ENCODE measurements at places on chromosomes 3 and 15.

DNA sequence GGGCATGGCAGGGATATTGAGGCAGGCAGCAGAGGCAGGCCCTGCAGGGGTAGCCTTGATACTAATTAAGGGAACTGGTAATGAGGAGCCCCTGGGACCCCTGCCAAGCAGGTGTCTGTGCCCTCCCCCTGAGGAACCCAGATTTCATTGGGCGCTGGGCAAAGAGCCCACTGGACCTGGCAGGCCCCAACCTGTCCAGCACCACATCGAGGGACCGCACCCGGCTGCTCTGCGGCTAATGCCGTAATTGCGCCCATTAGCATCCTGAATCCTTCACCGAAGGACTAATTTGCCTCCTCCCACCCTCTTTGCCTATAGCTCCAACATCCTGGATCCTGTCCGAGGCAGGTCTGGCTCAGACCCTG is 13.7 kb upstream of the SEMA3B start:
- DNase-seq = no peak

- no peak for DNase-seq
These were observed 6.4 kb downstream of the ITGA11 start for GRCh38 chr15:68425428-68426060.

DNA sequence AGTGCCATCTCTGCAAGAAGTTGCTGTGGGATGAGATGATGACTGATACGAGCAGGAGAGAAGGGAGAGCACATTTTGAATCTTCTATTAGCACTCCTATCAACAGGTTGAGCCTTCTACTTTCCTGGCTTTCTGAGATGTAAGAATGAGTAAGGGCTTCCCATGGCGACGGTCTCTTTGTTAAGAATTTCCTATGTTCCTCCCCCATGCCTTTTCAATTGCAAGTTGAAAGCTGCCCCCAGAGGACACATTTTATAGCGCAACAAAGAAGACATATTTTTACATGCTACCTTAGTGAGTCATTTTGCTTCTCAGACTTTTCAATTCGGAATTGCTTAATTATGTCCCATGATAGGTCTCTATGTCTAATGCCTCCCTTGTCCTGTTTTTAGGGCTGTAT is 71.3 kb upstream of the LRTM1 start:
- DNase-seq = no peak

DNA sequence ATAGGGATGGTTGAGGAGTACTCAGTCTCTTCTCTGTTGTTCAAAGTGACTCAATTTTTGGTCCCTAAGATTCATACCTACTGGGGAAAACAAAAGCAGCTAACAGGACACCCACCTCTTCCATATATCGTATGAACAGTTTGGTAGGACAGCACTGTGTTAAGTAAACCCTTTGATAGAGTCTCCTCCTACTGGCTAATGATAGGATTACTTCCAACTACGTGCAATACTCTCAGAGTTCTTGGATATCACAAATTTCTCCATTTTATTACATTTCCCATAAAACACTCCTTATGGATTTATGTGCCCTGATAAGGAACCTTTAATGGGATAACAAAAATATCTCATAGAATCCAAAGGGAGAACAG is 200.2 kb upstream of the GOLGA6L4 start:
- DNase-seq = no peak

DNA sequence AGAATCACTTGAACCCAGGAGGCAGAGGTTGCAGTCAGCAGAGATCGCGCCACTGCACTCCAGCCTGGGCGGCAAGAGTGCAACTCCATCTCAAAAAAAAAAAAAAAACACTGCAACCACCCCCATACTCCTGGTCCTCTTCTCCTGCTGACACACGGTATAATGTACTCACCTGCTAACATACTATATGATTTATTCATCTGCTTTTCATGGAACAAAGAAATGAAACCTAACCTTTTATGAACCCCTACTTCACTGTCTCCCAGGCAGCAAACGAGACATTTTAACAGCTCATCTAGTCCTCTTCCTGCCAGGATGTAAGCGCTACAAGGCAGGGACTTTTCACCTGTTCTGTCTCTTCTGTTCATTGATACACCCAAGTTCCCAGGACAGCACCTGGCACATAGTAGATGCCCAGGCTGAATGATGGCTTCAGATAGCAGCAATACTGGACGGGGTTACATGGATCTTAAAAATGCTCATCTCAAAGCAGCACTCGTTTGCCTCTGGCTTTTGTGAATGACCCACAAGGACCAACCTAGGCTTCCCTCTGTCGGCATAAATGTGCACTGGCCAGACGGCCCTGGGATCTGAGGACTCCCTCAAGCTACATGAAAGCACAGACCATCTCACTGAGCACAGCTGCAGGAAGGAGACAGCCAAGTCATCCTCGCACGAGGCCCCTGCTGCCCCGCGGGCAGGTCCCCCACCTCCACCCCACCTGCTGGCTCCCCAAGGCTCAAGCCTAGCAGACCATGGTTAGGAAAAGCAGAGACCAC is 20.3 kb downstream of the XXYLT1 start:
- DNase-seq = no peak

DNA sequence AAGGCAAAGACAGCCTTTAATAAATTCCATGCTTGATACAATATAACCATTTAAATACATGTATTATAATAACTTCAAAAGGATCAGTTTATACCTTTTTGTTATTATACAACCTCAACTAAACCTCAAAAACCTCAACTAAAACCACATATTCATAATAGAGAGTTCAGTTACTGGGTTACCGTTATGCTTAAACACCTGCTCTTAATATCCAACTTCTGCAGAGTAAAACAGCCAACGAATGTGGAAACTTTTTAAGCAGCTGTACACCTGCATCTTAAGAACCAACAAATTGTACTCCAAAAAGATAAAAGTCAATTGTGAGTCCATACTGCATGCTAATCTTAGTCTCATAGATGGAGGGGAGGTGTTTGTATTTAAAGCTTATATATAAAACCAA is 53.5 kb downstream of the TFDP2 start:
- DNase-seq = no peak

DNA sequence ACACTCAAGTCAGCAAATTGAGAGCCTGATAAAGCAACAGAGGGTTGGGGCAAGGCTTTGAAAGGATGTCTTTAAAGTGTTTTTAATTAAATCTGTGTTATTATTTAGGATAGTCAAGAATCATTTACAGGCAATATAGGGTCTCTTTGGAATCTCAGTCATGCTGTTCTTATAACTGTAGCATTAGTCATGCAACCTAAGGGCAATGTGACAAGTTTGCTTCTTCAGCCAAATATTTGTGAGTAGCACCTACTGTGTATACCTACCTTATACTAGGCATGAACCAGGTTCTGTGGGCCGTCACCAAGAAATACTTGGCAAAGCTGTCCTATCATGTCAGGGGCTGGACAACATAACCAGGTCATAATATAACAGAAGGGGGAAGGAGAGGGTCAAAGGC is 184.6 kb upstream of the TRIM42 start:
- DNase-seq = no peak

DNA sequence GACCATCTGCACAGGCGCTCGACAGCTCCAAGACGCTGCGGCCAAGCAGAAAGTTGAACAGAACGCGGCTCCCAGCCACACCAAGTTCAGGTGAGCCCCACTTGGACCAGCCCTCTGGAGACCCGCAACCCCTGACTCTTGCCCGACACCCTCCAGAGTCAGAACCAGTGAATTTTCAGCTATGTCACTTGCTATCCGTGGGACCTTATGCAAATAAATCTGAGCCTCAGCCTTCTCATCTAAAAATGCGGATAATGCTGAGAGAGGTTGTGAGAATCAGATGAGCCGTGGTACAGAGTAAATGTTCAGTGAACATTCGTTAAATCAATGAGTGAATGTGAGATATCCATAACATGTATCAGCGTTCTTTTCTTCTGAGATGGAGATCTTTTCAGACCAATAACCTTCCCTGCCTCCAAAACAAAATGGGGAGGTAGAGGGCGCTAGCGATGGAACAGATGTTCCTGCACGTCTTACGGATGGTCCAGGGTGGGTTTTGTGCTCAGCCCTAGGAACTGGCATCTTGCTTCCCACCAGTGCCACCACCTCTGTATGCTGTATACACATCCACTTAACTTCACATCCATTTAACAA is 524 bp downstream of the MRPS11 start:
- no peak for DNase-seq

DNA sequence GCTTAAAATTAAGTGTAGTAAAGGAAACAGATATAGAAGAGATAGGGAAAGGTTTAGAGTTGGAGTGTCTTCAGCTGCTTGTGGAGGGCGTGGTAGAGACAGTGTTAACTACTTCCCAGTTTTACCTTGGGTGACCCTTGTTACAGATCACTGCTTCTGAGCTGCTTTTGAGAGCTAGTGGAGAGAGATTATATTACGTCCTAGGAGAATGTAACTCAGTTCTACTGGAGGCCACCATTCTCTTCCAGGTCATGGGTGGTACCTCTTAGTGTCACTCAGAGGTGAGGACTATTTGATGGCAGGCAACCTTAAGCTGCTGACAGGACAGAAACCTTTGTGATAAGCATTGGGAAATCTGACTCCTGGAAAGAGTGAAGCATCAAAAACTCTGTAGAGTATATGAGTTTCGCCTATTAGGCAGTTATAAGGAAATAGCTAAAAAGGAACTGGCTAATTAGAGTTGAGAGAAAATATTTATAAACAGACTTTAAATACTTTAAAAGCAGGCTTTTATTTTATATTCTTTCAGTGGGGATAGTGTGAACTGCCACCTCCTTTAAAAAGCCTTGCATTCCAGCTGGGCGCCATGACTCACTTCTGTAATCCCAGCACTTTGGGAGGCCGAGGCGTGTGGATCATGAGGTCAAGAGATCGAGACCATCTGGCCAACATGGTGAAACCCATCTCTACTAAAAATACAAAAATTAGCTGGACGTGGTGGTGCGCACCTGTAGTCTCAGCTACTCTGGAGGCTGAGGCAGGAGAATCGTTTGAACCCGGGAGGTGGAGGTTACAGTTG is 106.5 kb downstream of the ZNF609 start:
- DNase-seq = no peak

- no peak for DNase-seq
These were observed 80.7 kb downstream of the PPARG start for GRCh38 chr3:12369598-12369997.

- DNase-seq = no peak
These were observed 142.7 kb downstream of the THRB start for GRCh38 chr3:24351779-24352469.

DNA sequence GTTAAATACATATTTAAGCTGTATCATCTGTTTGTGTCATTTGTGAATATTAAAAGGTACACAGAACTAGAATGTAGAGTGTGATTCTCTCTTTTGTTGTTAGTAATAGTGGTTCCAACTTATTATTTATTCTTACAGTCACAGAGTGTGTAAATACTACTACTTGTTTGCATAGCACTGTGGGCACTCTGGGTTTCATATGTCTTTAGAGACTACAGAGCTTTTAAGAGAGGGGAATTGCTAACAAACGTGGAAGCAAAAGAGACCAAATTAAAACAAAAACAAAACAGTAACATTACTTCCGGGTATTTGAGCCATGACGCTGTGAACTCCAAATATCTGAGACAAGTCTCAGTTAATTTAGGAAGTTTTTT is 828.0 kb upstream of the DPPA4 start:
- DNase-seq = no peak

- no peak for DNase-seq
These were observed 8.9 kb downstream of the ECE2 start for GRCh38 chr3:184284696-184285095.

DNA sequence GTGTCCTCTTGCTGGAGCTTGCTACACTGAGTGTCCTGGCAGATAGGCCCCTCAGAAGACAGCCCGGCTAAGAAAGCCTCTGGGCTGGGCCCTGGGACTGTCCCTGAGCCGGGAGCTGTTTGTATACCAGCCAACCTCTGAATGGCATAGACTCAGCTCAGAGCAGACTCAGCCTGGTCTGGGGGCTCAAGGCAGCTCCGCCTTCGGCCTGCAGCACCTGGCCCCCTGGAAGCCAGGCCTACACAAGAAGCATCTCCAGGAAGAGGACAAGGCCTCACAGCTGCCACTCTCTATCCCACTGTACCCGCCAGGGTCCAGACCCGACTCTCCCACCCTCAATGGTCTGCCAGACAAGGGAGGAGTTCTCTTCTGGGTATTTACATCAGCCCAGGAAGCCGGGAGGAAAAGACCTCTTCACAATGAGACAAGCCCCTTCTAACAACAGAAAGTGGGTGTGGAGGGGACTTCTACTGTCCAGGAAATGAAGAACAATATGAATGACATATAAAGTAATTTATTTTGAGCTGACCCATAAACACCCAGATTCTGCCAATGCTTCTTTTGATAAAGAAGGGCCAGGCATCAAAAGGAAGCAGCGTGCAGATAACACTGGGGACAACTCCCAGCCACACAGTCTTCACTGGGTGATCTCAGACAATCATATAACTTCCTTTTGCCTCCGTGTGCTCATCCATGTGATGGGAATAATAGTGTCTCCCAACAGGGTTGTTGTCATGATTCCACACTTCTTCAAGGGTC is 110.2 kb downstream of the TPRA1 start:
- DNase-seq = no peak

DNA sequence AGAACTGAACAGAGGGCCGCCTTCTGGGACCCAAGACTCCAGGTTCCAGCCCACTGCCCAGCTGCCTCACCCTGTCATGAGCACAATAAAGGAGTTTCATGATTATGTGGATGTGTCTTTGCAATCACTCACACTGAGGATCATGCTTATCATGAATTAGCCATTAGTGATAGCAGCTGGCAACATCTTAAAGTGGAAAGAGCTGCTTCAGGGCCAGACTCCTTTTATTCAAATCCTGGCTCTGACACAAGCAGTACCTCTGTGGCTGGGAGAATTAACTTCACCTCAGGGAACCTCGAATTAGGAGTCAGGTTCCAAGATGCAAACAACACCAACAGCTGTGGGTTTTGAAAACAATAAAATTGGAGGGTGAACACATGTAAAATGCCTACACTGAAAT is 6.6 kb upstream of the SCAP start:
- no peak for DNase-seq

DNA sequence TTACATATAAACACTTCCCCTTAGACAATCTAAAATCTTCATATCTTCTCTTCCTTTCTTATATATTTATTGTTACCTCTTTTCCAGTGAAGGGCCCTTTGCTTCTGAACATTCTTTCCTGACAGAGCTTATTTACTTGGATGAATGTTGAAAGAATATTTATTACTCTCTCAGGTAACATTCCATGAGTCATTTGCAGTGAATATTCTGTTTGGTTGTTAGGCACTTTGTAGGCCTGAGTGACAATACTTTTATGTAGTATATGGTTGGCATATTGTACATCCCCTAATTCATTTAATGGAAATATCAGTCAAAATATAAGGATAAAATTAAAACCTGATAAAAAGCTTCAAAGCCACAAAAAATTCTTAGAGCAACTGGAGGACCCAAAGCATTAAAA is 260.9 kb upstream of the KCNMB2 start:
- no peak for DNase-seq

- no peak for DNase-seq
These were observed 41.0 kb upstream of the TRAK1 start for GRCh38 chr3:42050126-42050525.

GRCh38 chr3:121834157-121834670 is 646 bp downstream of the IQCB1 start:
- peak; percentile 6 for DNase-seq

DNA sequence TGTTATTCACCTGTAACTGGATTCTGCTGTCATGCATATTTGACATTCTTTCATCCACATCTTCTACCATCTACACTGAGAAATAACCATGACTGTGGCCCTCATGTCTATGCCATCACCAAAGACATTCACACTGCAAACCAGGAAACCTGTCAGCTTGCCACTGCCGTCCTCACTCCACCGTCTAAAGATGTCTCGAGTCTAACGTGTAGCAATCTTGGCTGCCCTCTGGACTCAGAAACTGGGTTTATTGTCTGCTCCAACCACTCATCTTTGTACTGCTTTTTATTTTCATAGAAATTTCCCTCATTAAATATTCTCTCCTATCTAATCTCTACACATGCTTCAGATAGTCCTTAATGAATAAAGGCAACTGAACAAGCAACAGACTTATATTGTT is 57.1 kb downstream of the CRYGS start:
- no peak for DNase-seq

All from stimulated activated CD4-positive, alpha-beta T cell treated with anti-CD3 and anti-CD28 coated beads, Interleukin-2, amount 100 ng/mL, for 48 hours (primary cell).